ENCODE measurements at places on chromosomes 4 and X.

DNA sequence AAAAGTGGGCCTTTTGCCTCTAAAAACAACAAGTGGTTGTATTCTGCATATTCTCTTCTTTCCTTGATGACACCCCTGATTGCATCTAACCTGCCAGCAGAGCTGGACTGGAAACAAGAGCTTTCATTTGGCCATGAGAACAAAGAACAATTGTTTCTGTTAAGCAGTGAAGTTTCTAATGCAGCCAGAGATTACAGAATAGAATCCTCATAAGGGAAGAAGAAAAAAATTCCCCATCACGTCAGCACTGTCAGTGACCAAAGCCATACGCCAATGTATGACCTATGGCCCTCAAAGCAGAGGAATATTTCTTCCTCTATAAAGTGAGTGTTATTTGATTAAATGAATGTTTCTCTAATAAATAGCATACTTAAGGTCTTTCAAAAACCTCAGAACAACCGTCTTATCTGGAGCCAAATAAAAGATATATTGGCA is 529.1 kb upstream of the INTU start:
- DNase-seq, result no peak

DNA sequence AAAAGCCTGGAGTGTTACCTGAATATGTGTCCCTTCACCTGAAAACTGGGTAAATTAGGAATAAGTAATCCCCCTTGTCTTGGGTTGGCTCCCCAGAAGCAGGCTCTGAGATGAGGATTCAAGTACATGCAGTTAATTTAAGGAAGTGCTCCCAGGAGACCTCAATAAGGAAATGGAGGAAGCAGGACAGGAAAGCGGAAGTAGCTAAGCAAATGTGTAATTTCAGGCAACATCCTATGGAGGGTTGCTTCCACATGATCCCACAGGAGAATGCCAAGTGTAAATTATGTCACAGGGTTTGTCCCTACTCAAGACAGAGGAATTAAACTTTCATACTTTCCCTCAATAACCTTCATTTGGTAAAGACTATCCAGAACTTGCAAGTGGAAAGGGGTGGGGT is 48.1 kb upstream of the ARHGEF6 start:
- DNase-seq, result no peak

GRCh38 chrX:97743014-97743413 is 859.3 kb downstream of the RPA4 start:
- DNase-seq, result no peak

- no peak for DNase-seq
Measured at GRCh38 chrX:97366237-97366636, 482.5 kb downstream of the RPA4 start.

- no peak for DNase-seq
Measured at GRCh38 chrX:47749185-47749967, 87.3 kb upstream of the ZNF81 start.

GRCh38 chrX:138982365-138982764 is 270.8 kb upstream of the FGF13 start:
- DNase-seq, result no peak

GRCh38 chr4:74475091-74475800 is 30.3 kb downstream of the AREG start:
- no peak for DNase-seq

GRCh38 chr4:180641495-180641894 is 1601.7 kb upstream of the TENM3 start:
- DNase-seq, result no peak

GRCh38 chr4:99208719-99209075 is 10.3 kb downstream of the ADH6 start:
- no peak for DNase-seq

DNA sequence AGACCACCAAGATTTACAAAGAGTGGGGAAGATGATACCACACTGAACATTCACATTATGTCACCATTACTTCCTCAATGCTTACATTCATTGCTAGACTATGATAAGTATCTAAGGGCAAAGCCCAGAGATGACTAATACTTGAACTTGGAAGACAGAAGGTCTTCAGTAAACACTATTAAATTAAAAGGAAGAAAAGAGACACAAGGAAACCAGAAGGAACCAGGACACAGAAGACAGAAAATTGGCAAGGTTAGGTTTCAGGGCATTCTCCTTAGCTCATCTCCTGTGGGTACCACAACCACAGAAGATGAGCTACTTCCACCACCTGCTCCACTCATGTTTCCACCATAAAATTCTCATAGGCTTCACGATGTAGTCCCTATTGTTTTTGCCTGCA is 64.9 kb downstream of the NLGN4X start:
- DNase-seq, result no peak
